ENCODE measurements at places on chromosomes 1 and 21.

DNA sequence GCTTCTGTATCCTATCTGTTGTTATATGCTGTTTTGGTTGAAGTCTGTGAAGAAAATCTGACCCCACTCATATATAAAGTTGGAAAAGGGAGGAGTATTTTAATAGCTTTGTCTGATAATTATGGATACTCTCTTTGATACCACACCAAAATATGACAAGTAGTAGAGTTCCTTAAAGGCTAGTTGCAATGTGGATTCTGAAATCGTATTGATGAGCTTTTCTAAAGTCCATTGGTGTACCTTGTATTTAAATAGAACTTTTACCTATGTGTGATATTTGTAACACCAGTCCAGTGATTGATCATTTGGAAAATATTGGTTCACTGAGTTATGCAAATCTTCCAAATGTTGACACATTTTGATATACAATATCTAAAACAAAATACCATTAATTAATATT is 7.7 kb downstream of the GAS5 start:
- no peak for DNase-seq

- DNase-seq, result peak; percentile 83
These were observed 2.8 kb downstream of the HES3 start for GRCh38 chr1:6246497-6247467.

- DNase-seq, result peak; percentile 42
These were observed 87.2 kb upstream of the ETS2 start for GRCh38 chr21:38718481-38718880.

DNA sequence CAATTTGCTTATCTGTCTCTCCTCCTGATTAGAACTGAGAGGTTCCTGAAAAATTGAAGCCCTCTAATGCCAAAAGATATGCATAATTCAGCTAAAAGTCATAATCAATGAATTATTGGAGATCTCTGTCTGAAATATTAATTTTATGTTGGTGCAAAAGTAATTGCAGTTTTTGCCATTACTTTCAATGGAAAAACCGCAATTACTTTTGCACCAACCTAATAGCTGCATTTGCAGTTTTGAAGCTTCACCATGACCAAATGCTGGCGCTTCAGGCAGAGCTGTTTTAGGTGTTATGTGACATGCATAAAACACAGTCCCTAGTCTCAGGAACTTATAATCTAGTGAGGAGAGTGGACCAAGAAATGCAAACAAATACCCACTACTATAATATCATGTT is 29.7 kb upstream of the FASLG start:
- DNase-seq, result no peak

DNA sequence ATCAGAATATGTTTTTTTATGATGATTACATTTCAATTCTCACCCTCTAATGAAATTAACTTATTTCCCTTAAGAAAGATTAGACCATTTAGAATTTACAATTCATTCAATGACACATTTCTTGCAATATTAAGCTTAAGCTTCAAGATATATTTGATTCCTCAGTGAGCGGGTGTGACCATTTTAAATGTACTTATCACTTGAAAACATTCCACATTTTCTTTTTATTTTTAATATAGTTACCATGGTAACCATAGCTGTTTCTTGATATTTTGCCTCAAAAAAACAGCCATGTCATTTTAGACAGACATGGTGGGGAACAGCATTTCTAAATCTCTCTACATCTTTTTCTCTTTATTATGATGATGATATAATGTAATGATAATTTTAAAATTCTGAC is 1029.0 kb upstream of the B3GALT2 start:
- no peak for DNase-seq

- peak; percentile 88 for DNase-seq
These were observed 21.0 kb downstream of the H3-3A start for GRCh38 chr1:226083302-226084101.
